Activated CD4-positive, alpha-beta T cell treated with anti-CD3 and anti-CD28 coated beads for 1 hour (primary cell): ENCODE measurements at places on chromosomes 3 and 15.

DNA sequence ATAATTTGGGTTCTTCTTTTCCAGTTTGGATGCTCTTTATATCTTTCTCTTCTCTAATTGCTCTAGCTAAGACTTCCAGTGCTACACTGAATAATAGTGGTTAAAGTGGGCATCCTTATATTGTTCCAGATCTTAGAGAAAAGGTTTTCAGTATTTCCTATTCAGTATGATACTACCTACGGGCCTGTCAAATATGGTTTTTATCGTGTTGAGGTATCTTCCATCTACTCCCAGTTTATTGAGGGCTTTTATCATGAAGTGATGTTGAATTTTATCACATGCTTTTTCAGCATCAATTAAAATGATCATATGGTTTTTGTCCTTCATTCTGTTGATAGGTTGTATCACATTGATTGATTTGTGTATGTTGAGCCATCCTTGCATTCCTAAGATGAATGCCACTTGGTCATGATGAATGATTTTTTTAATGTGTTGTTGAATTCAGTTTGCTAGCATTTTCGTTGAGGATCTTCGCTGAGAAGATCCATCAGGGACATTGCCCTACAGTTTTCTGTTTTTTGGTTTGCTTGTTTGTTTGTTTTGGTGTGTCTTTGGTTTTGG, 3.0 kb upstream of the LRRC34 start:
- no peak for DNase-seq

- no peak for DNase-seq
Observed at GRCh38 chr3:137099364-137100219, 141.8 kb downstream of the IL20RB start.

GRCh38 chr15:83185561-83185960, 22.1 kb downstream of the HDGFL3 start:
- no peak for DNase-seq

DNA sequence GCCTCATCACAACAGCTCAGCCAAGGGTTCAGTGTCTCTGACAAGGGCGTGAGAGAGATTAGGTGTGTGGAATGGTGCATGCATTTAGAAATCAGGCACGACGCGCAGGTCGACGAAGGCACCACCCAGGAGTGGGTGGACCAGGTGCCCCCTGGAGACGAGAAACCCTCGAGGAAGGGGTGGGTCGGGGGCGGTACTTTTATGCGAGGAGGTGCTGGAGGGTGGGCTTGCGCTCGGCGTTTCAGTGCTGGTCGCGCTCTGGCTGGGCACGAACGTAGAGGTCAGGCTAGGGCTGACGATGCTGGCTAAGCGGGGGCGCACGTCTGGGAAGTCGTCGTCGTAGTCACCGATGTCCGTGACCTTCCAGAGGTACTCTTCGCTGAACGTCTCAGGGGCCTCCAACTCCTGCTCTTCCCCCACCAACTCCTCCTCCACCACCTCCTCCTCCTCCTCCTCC, 393 bp downstream of the ERICH6 start:
- peak; percentile 22 for DNase-seq

DNA sequence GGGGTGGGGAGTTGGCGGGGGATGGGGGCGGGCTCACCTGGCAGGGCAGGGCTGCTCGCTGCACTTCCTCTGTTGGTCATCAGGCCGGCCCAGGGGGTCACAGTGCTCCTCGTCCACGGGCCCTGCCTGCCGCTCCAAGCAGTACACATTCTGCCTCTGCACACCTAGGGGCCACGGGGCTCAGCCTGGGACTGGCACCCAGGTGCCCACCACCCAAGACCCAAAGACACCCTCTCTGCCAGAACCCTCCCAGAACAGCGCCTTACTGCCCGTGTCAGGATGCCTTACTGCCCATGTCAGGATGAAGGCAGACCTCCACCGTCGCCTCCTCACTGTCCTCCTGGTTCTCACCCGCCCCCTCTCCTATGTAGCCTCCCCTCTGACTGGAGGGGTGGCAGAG, 43.2 kb downstream of the ADAMTS7 start:
- DNase-seq = no peak

DNA sequence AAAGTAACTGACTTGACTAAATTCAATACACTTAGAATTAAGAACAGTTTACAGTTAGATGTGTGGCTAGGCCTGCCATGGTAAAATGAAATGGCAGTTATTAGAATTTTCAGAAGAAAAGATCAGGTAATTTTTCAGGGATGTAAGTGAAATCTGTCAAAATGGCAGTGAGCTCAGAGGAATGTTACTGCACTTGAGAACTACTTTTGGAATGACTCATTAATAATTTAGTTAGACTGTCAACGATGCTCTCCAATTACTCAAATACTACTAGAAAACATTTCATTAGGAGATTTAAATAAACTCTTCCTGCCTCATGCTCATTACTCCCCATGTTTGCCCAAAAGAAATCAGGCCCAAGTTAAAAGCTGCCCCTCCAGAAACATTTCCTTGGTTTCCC, 84.4 kb downstream of the RFTN1 start:
- no peak for DNase-seq

DNA sequence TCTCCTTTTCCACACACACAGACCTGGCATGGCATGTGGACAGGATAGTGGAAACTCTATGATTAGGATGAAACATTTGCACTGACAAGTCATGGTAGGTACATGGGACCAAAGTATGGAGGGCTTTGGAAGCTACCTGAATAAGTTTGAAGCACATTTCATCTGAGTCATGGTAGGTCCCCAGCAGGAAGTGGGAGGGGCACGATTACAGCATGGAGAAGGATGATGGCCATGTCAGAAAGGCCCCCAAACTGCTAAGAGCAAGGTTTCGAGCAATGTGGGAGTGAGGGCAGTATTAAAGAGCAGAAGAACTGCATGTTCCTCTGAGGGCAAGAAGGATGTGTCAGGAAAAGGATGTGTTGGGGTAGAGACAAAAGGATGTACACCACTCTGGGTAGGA, 51.5 kb upstream of the CSTA start:
- DNase-seq = no peak

DNA sequence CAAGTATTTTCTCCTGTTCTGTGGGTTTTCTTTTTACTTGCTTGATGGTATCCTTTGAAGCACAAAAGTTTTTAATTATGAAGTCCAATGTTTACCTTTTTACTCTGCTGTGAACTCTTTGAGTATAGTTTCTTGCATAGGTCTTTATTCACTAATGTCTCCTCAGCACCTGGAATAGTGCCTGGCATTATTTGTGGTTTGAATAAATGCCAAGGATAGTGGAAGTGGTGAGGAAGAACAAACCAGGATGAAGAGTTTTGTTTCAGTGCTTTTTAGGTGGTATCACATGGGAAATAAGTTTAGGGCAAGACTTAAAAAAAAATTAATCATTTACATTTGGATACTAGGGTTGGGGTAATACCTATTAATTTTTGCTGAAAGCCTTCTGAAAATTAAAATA, 25.7 kb downstream of the GPD1L start:
- no peak for DNase-seq

DNA sequence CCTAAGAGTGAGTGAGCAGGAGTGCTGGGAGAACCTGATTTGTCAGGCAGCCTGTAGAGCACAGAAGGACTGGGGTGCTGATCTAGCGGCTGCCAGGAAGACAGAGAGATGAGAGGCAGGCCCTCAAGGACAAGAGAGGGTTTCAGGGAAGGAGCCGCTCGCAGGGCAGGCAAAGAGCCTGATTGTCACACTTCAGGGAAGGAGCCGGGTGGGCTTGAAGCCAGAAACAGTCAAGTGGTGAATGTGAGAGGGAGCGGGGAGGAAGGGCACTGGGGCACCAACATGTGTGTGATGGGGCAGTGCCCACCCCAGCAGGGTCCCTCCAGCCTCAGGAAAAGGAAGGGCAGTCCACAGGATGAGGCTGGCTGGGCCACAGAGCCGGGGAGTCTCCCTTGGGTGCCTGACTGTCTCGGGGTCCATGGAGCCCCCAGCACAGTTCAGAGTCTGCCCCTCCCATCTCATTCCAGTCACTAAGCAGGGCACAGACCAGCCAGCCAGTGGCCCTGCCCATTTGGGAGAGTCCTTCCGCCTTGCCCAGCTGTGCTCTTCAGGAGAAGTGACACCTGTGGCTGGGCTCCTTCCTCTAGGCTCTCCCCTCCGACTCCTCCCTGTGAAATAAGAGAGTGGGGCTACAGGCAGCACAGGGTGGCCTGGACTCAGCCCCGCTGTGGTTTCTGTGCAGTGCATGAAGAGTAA, 148.6 kb downstream of the RAB11A start:
- DNase-seq = no peak

- DNase-seq = no peak
Observed at GRCh38 chr3:141122455-141123030, 71.4 kb downstream of the SPSB4 start.

- DNase-seq = no peak
Observed at GRCh38 chr3:129025108-129025507, 24.0 kb downstream of the EFCC1 start.

- DNase-seq = no peak
Observed at GRCh38 chr3:149628957-149629670, 28.7 kb downstream of the WWTR1 start.

- DNase-seq = no peak
Observed at GRCh38 chr3:172972717-172973116, 168.3 kb downstream of the SPATA16 start.

DNA sequence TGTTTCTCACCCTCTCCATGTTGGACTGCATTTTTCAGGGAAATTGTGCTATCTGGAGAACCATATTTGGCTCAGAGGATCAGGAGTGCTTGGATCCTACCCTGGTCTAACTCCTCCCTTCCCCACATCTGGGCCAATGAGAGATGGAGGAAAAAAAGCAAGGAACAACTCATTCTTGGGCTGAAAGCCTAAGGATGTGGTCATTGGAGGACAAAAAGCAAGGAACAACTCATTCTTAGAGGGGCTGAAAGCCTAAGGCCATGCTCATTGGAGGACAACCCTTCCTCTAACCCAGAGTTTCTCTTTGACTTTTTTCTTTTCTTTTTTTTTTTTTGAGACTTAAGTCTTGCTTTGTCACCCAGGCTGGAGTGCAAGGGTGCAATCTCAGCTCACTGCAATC, 48.6 kb upstream of the CHRNB4 start:
- DNase-seq = no peak

DNA sequence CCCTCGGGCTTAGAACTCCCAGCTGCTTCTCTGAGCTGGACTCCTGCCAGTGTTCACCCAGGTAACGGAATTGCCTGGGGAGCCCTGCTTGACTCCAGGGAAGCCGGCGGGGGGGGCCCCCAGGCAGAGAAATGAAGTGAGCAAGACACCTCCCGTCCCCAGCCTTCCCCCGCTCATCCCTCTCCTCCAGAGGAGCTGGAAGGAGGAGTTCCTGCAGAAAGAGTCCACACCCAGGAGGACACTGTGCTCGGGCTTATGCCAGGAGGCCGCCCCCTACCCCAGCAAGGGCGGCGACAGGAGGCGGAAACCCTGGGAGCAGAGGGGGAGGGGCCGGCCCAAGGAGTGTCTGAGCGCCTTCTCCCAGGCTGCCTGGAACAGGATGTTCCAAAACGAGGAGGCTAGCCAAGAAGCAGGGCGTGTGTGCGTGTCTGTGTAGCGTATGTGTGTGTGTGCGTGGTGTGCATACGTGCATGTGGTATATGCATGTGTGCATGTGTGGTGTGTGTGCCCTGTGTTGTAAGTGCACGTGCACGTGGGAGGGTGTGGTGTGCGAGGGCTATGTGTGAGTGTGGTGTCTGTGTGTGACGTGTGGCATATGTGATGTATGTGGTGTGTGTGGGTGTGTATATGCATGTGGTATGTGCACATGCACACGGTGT, 511.3 kb downstream of the SHQ1 start:
- DNase-seq = no peak

DNA sequence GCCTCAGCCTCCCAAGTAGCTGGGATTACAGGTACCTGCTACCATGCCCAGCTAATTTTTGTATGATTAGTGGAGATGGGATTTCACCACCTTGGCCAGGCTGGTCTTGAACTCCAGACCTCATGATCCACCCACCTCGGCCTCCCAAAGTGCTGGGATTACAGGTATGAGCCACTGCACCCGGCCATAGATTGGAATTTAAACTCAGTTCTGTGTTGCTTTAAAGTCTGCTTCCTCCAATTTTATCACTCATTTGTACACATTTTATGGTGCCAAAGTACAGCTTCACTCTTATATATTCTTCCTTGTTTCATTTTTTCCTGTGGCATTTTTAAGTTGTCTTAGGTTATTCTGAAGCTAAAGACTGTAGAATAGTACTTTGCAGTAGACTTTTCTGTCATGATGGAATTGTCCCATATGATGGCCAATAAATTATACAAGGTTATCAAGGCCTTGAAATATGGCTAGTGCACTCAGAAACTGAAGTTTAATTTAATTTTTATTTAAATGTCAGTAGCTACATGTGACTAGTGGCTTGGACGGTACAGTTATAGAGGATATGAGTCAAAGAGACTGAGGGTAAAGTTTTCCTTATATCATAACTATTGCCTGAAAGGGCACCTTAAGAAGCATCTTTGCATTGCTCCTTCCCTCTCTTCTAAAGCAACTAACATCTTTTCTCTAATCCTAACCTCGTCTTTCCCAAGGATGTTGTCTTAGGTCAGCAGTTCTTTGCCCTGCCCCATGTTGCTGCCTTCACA, 28.1 kb downstream of the ATP11B start:
- no peak for DNase-seq
